ENCODE measurements at places on chromosomes 2 and 18. TPM values are rescaled to one million over a fixed set of nuclear protein-coding genes. Genes with fewer than 3 reads are reported as not detected.
A peak's percentile ranks its signal among the peaks of the same experiment; 100 is the strongest.

- DNase-seq: no peak
Measured at GRCh38 chr2:27638037-27638637, 9.3 kb downstream of the GPN1 start.

- DNase-seq: no peak
Measured at GRCh38 chr2:160076914-160077313, 14.5 kb upstream of the PLA2R1 start.

GRCh38 chr18:57441071-57441794 lies 6.1 kb downstream of the ONECUT2 start:
- peak; percentile 77 for DNase-seq

GRCh38 chr2:216151313-216152025 lies 42.3 kb downstream of the XRCC5 start:
- no peak for DNase-seq

DNA sequence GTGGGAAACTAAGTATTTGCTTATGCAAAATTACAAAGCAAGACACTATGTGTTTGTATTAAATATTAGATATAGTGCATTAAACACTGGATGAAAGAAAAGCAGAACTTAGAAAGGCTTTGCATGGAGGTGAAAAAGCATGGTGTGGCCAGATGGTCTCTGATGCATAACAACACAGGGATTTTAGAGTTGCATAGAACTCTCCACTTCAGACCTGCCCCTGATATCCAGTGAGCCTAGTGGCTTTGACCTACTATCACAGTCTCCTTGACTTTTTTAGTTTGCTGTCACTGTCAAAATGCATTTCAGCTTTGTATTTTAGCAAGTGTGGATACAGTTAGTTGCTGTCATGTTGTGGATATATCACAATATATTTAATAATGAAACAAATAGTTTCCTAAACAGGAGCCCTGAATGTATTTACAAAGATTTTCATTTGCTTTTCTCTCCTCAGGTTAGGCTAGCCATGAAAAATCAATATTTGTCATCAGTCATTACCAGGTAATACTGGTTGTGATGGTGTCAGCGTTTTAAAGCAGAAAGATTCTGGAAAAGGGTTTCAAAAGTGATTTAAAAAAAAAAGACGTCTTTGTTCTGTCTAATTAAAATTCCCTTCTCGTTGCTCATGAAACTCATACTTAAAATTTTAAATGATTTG lies 5.2 kb downstream of the CSRNP3 start:
- DNase-seq: peak; percentile 52

DNA sequence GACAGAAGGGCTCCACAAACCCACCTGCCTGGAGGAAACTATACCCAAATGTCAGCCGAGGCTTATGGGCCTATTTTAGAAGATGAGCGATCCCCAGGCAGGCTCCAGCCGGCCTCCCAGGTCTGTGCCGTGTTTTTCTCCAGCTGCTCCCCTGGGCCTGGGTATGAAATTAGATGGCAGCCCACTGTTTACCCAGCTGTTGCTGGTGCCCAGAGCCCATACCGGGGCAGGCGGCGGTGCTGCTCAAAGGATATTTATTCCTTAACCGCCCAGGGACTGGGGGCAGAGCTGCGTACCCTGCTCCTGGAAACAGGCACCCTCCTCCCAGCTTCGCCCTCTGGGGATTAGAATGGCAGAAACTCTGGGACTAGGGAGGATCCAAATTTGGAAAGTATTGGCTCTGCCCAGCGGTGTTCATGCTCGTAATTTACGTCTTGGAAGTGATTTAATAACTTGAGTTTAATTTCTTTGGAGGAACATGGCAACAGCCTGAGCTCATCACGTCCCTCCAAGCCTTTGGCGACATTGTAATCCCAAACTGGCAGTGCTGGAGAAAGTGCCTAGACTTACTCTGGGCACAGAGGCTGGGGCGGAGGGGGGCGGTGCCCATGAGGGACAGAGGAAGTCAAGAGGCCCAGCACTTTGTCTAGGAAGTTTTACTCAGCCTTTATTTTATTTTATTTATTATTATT lies 199.2 kb downstream of the KLHL29 start:
- DNase-seq: no peak

- DNase-seq: no peak
Measured at GRCh38 chr2:65287364-65287763, 59.7 kb downstream of the ACTR2 start.

- no peak for DNase-seq
Measured at GRCh38 chr2:151855111-151855510, 26.9 kb upstream of the ARL5A start.

Gene ZNF804A
- not detected for total RNA-seq

Gene CYP20A1
- total RNA-seq: 21.0 TPM

Gene ST8SIA3
- total RNA-seq: 2.2 TPM

Gene TCF23
- not detected for total RNA-seq

Gene GNAL
- total RNA-seq: 21.2 TPM

Gene EPHA4
- total RNA-seq: 7.2 TPM
